Heart left ventricle (tissue), 16 donors: ENCODE measurements at places on chromosomes 12 and 14. TPM values are rescaled to one million over a fixed set of nuclear protein-coding genes. Genes with fewer than 3 reads are reported as not detected.

GRCh38 chr14:69355154-69355597 is 42.9 kb downstream of the ERH start:
- DNase-seq, result no peak

Gene KRT78
- total RNA-seq, result not detected

Gene WNT1
- total RNA-seq, result not detected

- DNase-seq, result no peak
These were observed 313.3 kb downstream of the DUSP6 start for GRCh38 chr12:89038831-89039512.

DNA sequence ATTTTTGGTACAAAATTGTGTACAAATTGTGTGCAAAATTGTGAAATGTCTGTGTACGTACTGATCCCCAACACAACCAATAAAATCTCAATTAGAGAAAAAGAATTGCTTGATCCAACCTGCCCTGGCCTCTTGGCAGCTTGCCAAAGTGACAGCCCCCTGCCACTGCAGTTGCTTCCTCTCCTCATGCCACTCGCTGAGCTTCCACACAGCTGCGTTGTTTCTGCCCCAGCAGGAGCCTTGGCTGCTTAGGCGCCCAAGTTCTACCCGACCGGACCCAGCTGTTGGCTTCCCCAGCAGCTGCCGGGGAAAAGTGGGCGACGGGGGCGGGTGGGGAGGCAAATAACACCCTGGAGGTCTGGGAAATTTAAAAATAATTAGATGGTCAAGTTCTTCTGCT is 171.8 kb upstream of the ATF7IP start:
- DNase-seq, result no peak

Gene GPR135
- 1.3 TPM for total RNA-seq

DNA sequence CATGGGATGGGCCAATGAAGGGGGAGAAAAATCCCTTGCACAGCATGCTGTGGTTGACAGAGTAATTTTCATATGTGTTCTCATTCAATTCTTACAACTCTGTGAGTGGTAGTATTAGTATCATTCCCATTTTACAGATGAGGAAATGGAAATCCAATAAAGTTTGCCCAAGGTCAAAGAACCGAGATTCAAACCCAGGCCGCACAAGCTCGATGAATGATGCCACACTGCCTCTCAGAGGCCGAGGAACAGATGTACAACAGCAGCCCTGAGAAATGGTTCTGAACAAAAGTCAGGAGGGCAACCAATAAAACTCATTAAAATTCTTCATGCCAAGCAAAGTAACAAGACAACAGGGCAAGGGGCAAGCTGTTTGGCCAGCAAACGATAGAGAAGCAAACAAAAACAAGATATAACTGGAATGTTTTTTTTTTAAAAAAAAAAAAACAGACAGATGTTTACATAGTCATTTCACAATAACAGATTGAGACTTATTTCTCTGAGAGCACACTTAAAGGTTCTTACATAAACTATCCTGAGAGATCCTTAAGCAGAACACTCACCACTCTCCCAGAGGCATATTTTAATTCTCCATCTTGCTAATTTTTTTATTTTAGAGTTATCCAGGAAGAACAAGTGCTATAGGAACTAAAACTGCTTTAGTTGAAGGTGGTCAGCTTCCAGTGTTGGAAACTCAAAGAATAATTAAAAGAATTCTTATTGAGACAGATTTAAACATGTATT is 85.8 kb downstream of the EXOC5 start:
- DNase-seq, result no peak

Gene LALBA
- total RNA-seq, result not detected

Gene MUCL1
- not detected for total RNA-seq

- DNase-seq, result no peak
These were observed 73.3 kb upstream of the HIF1A start for GRCh38 chr14:61622051-61622450.

Gene CNTN1
- not detected for total RNA-seq

Gene KRT3
- not detected for total RNA-seq

DNA sequence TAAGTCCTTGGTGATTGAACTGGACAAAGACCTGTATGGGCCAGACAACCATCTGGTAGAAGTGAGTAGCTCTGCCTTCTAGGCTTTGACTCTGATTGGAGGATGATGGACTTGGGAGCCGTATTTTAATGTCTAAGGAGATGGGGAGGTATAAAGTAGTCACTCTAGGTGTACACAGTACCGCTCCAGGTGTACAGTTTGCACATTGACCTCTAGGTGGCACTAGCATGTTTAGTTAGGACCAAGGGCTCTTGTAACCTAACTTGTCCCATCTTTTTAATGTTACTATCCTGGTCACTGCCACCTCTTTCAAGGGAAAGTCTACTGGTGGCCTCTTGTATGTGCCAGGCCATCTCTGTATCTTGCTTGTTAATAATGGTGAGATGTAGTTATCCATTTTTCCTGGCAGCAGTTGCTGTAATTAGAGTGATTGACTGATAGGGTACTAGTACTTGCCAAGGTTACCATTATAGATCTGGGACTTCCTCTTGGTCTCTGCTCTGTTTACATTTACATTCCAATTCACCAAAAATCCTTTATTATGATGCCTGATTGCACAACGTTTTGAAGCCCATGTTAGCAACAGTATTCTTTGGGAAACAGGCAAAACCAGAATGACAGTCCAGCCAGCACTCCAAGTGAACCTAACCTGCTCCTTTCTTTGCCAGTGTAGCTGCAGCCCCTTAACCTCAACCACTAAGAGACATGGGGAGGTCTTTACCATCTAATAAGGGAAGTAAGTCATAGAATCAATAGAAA is 3.6 kb downstream of the SMARCD1 start:
- no peak for DNase-seq

DNA sequence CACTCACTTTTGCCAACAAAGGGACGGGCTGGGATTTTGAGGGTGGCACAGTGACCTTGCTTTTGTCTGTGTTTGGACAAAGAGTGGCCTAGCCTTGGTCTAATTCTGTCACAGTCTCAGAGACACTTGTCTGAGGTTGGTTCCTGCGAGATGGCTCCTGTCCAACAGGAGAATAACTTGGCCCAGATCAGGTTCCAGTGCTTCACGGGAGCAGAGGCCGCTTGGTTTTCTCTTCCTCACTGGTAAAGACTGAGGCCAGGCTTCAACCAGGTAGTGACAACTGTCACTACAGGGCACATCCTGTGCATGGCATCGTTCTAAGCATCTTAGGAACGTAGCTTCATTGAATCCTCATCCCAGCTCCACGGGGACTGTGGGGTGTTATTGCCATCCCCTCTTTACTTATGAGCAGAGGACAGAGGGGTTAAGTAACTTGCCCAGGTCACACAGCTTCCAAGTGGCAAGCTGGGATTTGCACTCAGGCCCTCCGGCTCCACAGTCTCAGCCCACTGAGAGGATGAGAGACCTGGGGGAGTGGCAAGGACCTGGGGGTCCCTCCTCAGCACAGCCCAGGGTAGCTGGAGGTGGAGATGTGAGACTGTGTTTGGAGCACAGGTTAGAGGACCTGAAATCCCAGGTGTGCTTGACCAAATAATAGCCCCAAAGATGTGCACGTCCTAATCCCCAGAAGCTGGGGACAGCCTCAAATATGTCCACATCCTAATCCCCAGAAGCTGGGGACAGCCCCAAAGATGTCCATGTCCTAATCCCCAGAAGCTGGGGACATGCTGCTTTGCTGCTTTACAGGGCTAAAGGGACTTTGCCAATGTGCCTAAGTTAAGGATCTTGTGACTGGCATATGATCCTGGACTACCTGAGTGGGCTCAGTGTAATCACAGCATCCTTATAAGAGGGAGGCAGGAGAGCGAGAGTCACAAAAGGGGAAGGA is 179.2 kb upstream of the RTL1 start:
- no peak for DNase-seq

DNA sequence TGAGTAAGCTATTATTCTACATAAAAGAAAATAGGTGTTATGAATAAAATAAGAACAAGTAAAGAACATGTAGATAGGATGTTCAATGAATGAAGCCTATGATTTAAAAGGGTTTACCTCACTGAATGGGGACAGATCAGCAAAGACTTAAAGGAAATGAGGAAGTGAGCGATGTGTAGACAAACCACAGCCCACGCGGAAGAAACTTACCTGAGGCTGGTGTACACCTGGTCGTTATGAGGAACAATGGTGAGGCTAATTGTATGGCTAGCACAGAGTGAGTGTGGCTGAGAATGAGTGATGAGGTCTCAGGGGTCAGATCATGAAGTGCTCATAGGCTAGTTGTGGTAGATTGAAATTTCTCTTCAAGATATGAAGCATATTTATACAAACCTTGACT is 221.7 kb downstream of the ALG10B start:
- no peak for DNase-seq

- no peak for DNase-seq
These were observed 13.5 kb downstream of the C14orf132 start for GRCh38 chr14:96052541-96053247.

Gene BMAL2
- total RNA-seq, result 6.2 TPM

Gene PMCH
- not detected for total RNA-seq

DNA sequence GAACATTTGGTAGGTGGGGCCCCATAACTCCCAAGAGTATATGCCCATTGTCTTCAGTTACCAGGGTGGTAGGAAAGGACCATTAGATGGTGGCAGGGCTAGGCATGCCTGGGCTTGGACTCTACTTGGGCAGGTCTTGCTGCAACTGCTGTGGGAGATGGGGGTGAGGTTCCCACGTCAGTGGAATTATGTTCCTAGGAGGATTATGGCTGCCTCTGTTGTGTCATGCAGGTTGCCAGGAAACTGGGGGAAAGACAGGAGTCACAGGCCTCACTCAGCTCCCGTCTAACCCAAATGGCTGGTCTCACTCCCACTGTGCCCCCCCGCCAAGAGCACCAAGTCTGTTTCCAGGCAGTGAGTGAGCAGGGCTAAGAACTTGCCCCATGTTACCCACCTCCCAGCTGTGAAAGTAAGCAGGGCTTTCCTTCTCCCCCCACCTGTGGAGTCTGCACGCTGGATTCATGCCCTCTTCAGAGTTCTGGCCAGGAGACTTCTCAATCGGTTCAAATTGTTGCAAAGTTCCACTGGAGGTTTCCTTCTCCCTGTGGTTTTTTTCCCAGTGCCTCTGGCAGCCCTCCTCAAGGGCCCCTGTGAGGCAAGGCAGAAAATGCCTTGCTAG is 337.5 kb downstream of the CCDC91 start:
- DNase-seq, result no peak

DNA sequence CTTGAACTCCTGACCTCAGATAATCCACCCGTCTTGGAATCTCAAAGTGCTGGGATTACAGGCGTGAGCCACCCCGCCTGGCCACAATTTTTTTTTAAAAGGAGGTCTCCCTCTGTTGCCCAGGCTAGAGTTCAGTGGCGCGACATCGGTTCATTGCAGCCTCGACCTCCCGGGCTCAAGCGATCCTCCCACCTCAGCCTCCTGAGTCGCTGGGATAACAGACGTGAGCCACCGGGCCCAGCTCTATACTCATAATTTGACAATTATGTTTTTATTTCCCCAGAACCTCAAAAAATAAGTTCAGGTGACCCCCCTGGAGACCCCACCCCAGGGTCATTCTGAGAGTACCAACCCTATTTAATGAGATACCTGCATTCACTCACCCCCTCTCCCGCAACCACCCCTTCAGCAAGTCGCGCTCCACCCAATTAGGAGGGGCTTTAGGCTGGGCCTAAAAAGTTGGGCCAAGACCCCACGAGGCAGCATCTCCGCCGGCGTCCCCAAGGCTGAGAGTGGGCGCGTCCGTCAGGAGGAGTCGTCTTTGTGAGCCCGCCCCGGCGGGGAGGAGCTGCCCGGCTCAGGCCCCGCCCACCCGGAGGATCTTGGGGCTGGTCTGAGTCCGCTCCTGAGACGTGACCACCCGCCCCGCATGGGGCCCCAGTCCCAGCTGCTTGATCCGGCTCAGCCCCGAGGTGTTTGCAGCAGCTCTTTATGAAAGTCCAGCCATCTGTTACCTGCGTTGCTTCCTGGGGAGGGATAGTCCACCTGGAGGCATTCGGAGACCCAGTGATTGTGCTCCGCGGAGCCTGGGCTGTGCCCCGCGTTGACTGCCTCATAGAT is at the start of gene ANKRD33:
TSS of gene ANKRD33 (plus strand) at position 628 of the 840 bp plus-strand sequence. CDS start at position 712, 84 bp downstream.
- no peak for DNase-seq

DNA sequence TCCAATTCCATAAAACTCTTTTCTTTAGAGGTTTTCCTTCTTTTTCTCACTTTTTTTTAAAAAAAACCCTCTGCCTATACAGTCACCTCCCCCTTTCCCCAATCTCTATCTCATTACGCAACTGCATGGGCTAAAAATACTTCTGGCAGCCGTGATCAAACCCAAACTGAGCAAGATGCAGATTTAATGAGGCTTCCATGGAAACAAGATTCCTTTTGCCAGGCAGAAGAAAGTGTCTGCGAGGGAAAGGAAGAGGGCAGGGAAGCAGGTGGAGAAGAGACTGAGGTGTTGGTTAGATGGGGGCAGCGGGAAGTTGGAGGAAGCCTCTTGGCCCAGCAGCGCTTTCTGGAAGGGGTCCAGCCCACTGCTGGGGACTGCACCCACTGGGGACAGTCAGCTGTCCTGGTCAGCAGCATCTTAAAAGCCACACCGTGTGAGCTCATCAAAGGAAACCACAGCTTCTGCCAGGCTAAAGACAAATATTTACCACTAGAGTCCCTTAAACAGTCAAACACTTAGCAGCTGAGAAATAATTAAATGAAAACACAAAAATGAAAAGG is 90.4 kb downstream of the SLC8A3 start:
- no peak for DNase-seq
